ENCODE measurements at places on chromosomes 13 and 19.

DNA sequence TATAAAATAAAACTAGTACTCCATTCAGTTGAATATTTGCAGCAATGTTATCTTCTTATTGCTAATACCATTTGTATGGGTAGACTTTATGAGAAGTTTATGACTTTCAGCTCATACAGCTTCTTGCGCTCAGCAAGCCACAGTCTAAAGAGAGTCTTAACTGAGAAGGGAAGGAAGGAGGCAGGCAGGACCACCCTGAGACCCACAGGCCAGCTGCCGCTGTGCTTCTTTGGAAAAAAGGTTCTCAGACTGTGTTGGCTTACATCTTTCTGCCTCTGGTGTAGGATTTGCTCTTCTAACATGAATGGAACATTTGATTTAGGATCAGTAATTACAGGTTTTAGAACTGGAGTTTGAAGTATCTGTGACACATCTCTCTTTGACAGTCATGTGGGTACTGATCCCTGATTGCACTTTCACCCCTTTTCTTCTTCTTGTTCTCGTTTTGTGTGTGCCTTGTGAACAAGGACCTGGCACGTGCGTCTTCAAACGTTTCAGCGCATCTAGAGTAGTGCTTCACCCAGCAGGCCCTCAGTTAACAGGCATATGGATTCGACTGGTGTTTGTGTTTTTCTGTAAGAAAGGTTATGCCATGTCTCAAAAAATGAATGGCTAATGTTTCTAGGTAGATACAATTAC lies 7.1 kb upstream of the GPR18 start:
- DNase-seq, result no peak

DNA sequence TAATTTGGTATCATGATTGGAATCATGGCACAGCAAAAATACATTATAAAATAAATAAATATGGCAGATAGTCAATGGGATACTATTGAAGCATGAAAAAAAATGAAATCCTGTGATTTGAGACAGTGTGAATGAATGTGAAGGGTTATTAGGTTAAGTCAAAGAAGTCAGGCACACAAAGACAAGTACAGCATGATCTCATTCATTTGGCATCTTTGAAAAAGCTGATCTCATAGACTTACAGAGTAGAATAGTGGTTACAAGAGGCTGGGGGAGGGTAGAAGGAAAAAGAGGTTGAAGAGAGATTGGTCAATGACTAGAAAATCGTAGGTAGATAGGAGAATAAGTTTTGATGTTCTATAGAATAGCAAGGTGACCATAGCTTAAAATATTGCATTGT lies 295.1 kb upstream of the SLITRK5 start:
- DNase-seq, result peak; percentile 7

- DNase-seq, result no peak
These were observed 381.7 kb upstream of the ZNF507 start for GRCh38 chr19:31963746-31964145.

DNA sequence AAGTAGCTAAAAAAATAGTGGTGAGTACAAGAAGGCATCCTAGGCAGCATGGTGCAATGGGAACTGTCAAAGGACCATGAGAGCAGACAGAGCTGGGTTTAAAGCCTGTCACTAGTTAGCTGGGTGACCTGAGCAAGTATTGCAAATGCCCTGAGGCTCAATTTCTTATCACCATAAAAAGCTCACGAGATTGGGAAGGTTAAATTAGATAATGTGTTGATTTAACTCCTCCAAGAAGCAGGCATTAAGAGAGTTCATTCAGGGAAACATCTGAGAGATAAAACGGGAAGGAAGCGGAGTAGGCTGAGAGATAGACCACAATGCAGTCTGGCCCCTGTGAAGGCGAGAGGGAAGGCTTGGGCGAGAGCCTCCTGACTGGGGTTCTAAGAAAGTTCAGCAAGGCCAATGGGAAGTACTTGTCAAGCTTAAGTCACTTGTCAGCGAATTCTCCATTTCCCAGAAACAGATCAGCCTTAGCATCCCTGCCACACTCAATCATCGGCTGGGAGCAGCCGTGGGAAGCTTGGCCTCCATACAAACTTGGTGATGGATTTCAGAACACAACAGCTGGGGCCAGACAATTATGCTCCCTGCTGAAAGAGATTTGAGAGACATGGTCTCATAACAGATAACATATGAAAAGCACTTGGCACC lies 105.5 kb downstream of the POU4F1 start:
- DNase-seq, result no peak

DNA sequence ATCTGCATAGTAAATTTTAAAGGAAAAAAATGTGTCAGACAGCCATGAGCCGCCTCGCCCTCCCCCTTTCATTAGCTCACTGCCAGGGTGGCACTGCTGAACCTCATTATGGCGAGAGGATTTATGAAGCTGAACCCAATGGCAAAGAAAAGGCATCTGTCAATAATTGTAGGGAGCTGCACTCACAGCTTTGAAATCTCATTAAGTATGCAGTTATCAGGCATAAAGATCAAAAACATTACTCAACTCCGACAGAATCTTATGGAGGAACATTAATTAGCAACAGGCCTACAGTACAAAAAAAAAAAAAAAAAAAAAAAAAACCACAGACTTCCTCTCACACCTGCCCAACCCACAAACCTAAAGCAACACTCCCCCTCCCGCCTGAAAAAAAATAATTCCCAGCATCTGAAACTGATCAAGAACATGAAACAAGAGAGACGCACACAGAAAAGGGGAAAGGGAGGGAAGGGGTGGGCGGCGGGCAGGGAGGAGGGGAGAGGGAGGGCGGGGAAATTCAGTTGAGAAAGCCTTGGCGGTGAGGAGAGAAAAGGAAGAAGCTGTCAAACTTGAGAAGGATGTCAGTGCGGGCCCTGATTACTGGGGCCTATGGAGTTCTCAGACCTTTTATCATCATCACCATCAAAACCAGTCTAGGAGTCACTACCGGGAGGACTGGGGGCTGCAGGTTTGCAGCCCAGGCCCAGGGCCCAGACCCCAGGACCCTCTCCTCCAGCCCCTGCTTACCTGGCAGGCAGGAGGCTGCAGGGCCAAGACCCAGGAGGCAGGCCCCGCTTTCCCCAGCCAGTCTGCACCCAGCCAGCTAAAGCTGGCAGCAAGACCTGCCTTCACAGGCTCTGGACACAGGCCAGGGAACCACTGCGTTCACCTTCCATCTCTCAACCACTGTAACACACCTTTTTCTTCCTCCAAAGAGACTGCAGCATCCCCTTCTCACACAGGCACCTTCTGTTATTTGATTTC lies 8.9 kb downstream of the TSHZ3 start:
- DNase-seq, result no peak

- no peak for DNase-seq
These were observed 1703.3 kb upstream of the SLC10A2 start for GRCh38 chr13:104769545-104769944.

GRCh38 chr13:106882246-106882645 lies 314.3 kb upstream of the ARGLU1 start:
- DNase-seq, result no peak

DNA sequence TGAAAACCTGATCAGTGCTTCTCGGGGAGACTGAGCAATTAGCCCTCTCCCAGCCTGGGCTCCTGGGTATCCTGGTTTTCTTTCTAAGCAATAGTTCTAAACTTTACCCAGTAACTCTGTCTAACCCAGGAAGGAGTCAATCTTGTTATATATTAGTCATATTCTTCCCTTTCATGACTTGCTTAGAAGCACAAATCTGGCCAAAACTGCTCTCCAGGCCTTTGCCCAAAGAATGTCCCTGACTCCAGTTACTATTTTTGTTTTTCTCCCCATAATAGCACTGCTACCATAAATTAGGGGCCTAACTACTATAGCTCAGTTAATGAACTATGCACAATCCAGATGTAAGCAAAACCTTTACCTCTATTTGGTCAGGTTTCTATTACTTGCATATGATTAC lies 355.8 kb upstream of the HTR2A start:
- no peak for DNase-seq

DNA sequence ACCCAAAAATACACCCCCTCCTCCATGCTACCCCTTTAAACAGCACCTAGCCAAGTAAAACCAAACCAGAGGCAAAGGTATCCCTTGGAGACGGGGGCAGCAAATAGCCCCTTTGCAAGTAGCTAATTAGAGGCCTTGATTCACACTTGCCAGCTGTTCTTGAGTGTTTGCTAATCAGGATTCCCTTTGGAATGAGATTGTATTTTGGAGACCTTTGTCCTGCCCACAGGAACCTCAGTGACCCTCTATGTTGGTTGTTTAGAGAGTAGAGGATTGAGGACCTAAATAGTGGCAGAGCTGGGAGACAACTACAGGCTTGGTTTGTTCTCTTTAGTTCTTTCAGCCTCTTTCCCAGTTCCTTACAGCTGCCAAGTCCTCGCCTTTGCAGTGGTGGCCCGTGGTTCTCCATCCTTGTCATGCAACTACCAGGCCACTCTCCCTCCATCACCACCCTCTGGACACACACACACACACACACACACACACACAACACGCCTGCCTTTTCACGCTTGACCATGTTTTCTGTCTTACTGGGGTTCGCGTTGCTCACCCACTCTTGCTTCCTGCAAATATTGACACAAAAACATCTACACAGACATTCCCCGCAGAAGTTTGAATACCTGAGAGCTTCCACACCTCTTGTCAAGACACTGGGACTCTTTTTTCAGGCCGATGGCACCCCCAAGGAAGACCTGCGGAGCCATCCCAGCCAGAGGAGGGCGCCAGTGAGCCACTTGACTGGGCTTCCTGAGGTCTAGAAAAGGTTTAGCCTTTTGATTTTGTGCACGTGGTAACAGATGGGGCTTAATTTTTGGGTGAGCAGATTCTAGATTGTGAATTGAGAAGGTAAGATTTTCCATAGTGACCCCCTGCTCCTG lies 80.0 kb upstream of the GPR183 start:
- DNase-seq, result peak; percentile 9

GRCh38 chr19:48560095-48560530 lies 8.1 kb downstream of the SULT2B1 start:
- peak; percentile 27 for DNase-seq

DNA sequence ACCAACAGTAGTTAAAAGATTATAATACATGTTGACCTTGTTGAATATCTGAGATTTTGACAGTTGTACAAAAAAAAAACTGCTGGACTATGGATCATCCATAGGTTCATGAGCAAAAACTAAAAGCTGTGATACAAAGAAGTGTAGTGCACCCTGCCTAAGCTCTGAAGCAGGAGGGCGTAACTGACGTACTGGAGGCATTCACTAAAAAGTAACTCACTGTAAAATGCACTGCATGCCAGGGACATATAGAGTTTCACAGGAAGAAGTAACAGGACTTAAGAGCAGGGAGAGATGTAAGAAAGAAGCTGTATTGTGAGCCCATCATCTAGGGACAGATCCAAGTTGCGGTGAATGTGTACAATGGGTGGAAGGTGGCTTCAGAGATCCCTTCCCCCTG lies 177.9 kb downstream of the IRS2 start:
- DNase-seq, result no peak

DNA sequence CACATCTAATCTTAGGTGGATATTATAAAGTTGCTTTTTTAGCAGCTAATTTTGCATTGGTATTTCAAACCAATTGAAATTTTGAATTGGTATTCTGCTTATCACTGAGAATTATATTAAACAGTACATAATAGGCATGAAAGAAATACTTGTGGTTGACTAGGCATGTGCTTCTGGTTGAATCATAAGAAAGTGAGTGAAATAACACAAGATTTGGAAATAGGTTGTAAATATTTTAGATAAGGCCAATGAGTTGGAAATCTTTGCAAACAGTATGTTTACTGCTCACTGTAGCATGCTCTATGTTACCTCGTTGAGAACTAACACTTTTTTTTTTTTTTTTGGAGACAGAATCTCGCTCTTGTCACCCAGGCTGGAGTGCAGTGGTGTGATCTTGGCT lies 66.8 kb upstream of the RFC3 start:
- peak; percentile 50 for DNase-seq
